ENCODE measurements at places on chromosomes 12 and 14.

DNA sequence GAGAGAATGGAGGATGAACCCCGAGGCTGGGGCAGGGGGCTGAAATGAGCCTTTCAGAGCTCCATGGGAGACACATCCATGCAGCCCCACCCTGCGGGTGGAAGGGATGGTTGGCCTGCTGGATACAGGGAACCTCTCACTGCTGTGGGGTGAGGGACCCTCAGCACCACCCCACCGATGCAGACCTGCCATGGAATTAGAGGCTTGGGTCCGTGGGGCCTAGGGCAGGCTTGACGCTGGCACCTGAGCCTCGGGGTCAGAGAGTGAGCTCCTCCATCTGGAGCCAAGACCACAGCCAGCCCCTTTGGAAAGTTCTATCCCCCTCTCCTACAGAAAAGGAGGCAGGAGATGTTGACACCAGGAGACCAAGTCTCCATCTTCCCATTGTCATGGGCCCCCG is 7.4 kb upstream of the KRT74 start:
- DNase-seq, result no peak

GRCh38 chr12:53867216-53868012 is 71.2 kb upstream of the HOXC13 start:
- DNase-seq, result peak; percentile 49

DNA sequence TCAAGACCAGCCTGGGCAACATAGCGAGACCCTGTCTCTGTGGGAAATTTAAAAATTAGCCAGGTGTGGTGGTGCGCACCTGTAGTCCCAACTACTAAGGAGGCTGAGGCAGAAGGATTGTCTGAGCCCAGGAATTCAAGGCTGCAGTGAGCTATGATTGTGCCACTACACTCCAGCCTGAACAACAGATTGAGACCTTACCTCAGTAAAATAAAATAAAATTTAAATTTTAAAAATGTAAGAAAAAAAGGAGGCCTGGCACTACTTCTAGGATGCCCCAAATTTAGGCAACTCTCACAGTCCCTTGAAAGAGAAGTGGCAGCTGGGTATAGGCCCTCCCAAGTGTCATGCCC is 918 bp upstream of the INHBE start:
- DNase-seq, result no peak

DNA sequence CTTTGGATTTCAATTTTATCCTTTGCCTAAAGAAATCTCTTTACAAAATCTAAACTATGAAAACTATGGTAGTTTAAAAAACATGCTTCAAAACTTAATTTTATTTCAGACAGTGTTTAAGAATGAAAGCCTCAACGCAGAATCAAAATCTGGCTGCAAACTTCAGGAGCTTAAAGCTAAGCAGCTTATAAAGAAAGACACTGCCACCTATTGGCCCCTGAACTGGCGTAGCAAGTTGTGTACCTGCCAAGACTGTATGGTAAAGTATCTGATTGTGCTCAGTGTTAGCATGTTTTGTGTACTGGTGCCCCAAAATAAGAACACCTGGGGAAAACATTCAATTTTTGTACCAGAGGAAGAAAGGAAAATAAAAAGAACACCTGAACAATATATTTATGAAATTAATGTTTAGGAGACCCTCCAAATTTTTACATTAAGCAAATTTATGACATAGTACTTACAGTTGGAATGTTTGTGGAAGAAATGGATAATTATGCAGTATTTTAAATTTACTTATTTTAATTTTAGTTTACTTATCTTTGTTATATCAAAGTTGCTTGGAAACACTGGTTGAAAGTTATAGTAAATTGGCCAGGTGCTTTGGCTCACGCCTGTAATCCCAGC is 12.2 kb downstream of the UBR7 start:
- DNase-seq, result no peak

DNA sequence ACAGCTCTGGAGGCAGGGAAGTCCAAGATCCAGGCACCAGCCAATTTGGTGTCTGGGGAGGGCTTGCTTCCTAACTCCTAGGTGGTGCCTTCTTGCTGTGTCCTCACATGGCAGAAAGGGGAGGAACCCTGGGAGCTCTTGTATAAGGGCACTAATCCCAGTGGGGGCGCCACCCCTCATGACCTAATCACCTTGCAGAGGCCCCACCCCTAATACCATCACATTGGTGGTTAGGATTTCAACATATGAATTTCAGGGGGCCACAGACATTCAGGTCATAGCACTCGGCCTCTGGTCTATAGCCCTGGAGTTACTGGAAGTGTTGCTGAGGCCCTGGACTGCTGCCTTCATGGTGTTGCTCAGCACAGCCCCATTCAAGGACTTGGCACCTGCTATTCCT is 14.6 kb downstream of the PSMD9 start:
- DNase-seq, result no peak
